ENCODE measurements at places on chromosomes 2 and 18. TPM values are rescaled to one million over a fixed set of nuclear protein-coding genes. Genes with fewer than 3 reads are reported as not detected.
A peak's percentile ranks its signal among the peaks of the same experiment; 100 is the strongest.

- H3K4me3 ChIP-seq: no peak overlapping the region
- no peak for DNase-seq
- peaks cover 10% of the 10 kb centered on the region for H3K36me3 ChIP-seq
- no peak overlapping the region for H3K27ac ChIP-seq
Measured at GRCh38 chr2:186308347-186308746, 177.7 kb upstream of the ZC3H15 start.

Gene CFAP53
- total RNA-seq: 0.22 TPM

- H3K36me3 ChIP-seq: no peaks in the 10 kb centered on the region
- H3K27me3 ChIP-seq: no peaks in the 10 kb centered on the region
- DNase-seq: no peak
- no peak overlapping the region for H3K27ac ChIP-seq
- H3K4me3 ChIP-seq: no peak overlapping the region
- H3K4me1 ChIP-seq: peaks cover 8% of the 10 kb centered on the region
Measured at GRCh38 chr2:214193943-214194342, 216.9 kb upstream of the VWC2L start.

DNA sequence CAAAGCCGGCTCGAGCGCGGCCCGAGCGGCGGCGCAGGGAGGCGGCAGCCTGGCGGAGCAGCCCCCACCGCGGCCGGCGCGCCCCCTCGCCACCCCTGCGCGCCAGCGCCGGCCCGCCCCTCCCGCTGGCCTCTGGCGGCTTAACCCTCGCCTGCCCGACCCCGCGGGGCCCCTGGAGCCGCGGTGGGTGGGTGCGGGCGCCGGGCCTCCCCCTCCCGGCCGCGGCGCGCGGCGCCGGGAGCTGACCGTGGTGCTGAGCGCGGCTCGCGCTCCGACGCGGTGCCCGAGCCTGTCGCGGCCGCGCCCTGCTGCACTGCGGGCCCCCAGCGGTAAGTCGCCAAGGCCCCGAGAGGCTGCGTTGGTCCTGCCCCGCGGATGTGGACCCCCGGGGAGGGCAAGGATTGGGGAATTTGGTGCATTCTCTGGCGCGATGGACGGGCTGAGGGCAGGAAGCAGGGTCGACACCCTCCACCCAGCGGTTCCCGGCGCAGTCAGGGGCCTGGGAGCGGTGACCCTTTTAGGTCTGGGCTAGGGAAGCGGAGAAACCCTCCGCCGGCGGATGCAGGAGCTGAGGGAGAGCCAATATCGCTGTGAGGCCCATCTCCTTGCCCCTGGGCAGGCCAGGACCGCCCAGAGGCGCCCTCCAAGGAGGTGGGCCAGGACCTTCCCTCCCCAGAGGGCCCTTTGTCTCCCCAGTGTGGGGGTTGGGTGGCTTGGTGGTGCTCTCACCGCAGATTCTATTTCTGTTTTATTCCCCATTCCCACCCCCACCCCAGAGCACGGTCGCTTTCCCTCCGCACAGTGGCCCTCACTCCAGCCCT lies 923 bp downstream of the AMER3 start:
- peak overlapping the region; percentile 95 for H3K27ac ChIP-seq
- H3K4me1 ChIP-seq: peaks cover 20% of the 10 kb centered on the region
- no peaks in the 10 kb centered on the region for H3K36me3 ChIP-seq
- peak overlapping the region; percentile 93 for H3K4me3 ChIP-seq
- DNase-seq: peak; percentile 74

DNA sequence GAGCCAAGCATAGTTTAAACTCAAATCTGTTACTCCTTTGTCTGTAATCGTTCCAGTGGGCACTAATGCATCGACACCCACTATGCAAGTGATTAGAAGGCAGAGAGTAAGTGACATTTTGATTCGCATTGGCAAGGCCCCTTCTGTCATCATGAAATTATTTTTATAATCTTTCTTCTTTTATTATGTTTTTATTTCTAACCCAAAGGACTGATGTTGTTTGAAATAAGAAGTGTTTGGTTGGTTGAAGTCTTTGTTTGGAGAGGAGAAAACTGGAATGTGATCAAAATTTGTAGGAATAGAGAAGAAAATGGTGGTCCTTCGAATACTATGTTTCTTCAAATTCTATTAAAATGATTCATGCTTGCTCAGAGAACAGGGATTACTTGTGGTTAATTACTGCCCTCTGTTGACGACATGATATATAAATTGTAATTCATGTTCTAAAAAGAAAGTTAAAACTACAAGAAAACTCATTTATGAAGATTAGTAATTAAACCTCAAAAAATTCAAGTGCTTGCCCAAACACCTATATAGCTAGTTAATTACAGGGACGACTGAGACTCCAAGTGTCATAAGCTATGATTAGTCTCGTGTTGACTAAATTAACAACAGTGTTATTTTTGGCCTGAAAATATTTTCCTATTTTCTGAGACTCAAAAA lies 26.4 kb upstream of the TFPI start:
- no peak overlapping the region for H3K27ac ChIP-seq
- no peak overlapping the region for H3K4me3 ChIP-seq
- H3K4me1 ChIP-seq: no peaks in the 10 kb centered on the region
- H3K27me3 ChIP-seq: no peaks in the 10 kb centered on the region

GRCh38 chr18:45335282-45336043 lies 279.8 kb upstream of the SLC14A2 start:
- no peak overlapping the region for H3K4me3 ChIP-seq
- no peak overlapping the region for H3K27ac ChIP-seq
- peaks cover 2% of the 10 kb centered on the region for H3K27me3 ChIP-seq
- H3K4me1 ChIP-seq: no peaks in the 10 kb centered on the region
- no peaks in the 10 kb centered on the region for H3K36me3 ChIP-seq
- DNase-seq: no peak

GRCh38 chr2:11589316-11589940 lies 55.6 kb downstream of the GREB1 start:
- H3K27me3 ChIP-seq: peaks cover 7% of the 10 kb centered on the region
- no peak for DNase-seq
- H3K36me3 ChIP-seq: no peaks in the 10 kb centered on the region
- H3K4me3 ChIP-seq: no peak overlapping the region
- H3K27ac ChIP-seq: no peak overlapping the region
- no peaks in the 10 kb centered on the region for H3K4me1 ChIP-seq

DNA sequence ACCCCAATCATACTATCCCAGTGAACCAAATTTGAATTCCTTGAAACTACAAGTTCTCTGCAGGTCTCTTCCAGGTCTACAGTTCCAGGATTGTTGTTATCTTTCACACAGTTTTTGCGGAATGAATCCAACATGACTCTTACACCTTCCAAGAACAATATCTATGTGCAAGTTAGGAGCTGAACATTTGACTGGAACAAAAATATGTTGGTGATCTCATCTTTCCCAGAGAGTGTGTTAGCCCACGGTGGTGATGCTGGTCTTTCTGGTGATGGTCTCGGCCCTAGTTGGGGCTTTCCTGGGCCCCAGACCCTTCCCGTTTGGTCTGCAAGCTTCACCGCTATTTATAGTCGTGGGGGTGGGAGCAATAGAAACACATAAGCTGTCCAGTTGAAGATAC lies 173.7 kb downstream of the TPGS2 start:
- no peak overlapping the region for H3K27ac ChIP-seq
- no peaks in the 10 kb centered on the region for H3K36me3 ChIP-seq
- peaks cover 2% of the 10 kb centered on the region for H3K27me3 ChIP-seq
- DNase-seq: no peak

GRCh38 chr2:39648580-39648979 lies 17.1 kb upstream of the TMEM178A start:
- no peak overlapping the region for H3K4me3 ChIP-seq
- H3K27me3 ChIP-seq: no peaks in the 10 kb centered on the region
- H3K36me3 ChIP-seq: no peaks in the 10 kb centered on the region
- no peak for DNase-seq
- H3K27ac ChIP-seq: no peak overlapping the region

- no peak for DNase-seq
- no peak overlapping the region for H3K4me3 ChIP-seq
- H3K27me3 ChIP-seq: no peaks in the 10 kb centered on the region
- no peaks in the 10 kb centered on the region for H3K36me3 ChIP-seq
- H3K4me1 ChIP-seq: peaks cover 2% of the 10 kb centered on the region
Measured at GRCh38 chr2:84214455-84214854, 244.6 kb downstream of the SUCLG1 start.

- peaks cover 1% of the 10 kb centered on the region for H3K27me3 ChIP-seq
- H3K36me3 ChIP-seq: peaks cover 3% of the 10 kb centered on the region
- DNase-seq: no peak
Measured at GRCh38 chr2:86139981-86140380, 33.9 kb downstream of the PTCD3 start.

- H3K27me3 ChIP-seq: peaks cover 3% of the 10 kb centered on the region
- H3K36me3 ChIP-seq: no peaks in the 10 kb centered on the region
- DNase-seq: no peak
- no peak overlapping the region for H3K4me3 ChIP-seq
- H3K27ac ChIP-seq: no peak overlapping the region
Measured at GRCh38 chr2:132517386-132517785, 100.8 kb downstream of the GPR39 start.

Gene TDRD15
- not detected for total RNA-seq

GRCh38 chr18:64513401-64513800 lies 364.5 kb upstream of the LINC00305 start:
- no peaks in the 10 kb centered on the region for H3K36me3 ChIP-seq
- H3K27ac ChIP-seq: no peak overlapping the region
- no peaks in the 10 kb centered on the region for H3K27me3 ChIP-seq
- no peak overlapping the region for H3K4me3 ChIP-seq
- no peak for DNase-seq
- no peaks in the 10 kb centered on the region for H3K4me1 ChIP-seq

DNA sequence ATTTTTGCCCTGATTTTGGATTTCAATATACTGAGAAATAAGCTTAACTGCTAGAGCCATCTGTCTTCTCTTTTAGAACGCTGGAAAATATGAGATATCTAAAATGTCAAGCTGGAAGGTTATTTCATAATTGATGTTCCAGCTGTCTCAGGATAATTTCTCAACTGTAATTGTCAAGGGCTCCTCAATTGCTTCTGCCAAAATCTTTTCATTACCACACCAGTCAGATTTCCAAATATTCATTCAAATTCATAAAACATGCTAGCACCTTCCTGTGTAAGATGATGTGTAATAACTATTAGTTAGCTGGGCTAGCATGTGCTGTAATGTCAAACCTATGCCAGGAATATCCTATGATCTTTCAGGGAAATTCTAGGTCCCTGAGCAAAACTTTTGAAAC lies 88.1 kb downstream of the TNFRSF11A start:
- no peak for DNase-seq
- H3K36me3 ChIP-seq: no peaks in the 10 kb centered on the region
- no peaks in the 10 kb centered on the region for H3K4me1 ChIP-seq
- no peaks in the 10 kb centered on the region for H3K27me3 ChIP-seq
- H3K4me3 ChIP-seq: no peak overlapping the region

GRCh38 chr2:43294973-43295603 lies 68.7 kb upstream of the ZFP36L2 start:
- H3K27me3 ChIP-seq: no peaks in the 10 kb centered on the region
- no peak overlapping the region for H3K4me3 ChIP-seq
- peaks cover 4% of the 10 kb centered on the region for H3K4me1 ChIP-seq
- no peaks in the 10 kb centered on the region for H3K36me3 ChIP-seq
- DNase-seq: no peak
- H3K27ac ChIP-seq: no peak overlapping the region

Gene REG3A
- total RNA-seq: not detected

DNA sequence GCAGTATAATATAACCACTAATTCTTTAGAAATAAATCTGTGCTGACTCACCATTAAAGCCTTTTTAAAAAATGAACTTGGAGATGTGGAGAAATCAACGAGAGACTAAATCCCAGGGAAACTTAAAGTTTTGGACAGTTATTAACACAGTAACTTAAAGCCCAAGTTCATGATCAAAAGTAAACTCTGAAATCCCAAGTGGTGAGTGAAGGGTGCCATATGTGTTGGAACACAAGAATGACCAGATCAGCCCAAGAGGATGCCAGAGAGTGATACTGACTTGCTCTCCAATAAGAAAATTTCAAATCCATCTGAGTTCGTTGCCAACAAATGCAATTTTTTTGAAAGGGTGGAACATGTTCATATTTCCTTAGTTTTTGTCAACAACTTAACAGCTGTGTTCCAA lies 838.1 kb upstream of the ACVR2A start:
- H3K36me3 ChIP-seq: no peaks in the 10 kb centered on the region
- H3K27ac ChIP-seq: no peak overlapping the region
- H3K4me3 ChIP-seq: no peak overlapping the region
- DNase-seq: no peak

DNA sequence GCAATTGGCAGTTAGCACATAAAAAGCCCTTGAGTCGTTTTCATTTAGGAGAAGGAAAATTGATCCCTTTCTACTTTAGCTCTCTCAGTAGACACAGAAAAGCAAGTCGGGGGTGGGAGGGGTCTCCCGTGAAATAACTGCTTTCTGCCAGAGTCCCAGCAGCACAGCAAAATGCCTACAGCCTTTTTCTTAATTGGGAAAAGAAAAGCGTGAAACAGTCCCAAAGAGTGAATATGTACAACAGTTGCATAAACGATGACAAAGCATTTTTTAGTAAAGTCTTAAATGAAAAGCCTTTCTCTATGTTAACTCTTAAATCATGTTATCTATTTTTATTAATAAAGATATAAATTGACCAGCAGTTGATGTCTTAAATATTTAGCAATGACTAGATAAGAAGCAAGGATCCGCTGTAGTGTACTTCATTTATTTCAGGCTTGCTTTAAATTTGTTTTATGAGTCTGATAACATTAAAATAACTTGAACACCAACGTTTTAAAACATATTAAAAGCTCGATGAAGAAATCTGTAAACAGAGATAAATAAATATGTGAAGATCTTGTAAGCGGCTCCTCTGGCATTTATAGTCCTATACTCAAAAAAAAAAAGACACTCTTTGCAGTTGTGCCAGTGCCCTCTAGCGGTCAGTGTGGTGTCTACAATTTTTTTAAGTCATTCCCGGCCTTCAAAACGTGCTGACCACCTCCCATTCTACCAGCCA lies 42.3 kb upstream of the ATIC start:
- H3K4me1 ChIP-seq: peaks cover 4% of the 10 kb centered on the region
- peak; percentile 56 for DNase-seq
- peaks cover 5% of the 10 kb centered on the region for H3K36me3 ChIP-seq
- H3K27ac ChIP-seq: no peak overlapping the region

- H3K36me3 ChIP-seq: peaks cover 13% of the 10 kb centered on the region
- H3K27me3 ChIP-seq: peaks cover 2% of the 10 kb centered on the region
- DNase-seq: no peak
- peaks cover 3% of the 10 kb centered on the region for H3K4me1 ChIP-seq
Measured at GRCh38 chr2:43022896-43023295, 203.5 kb downstream of the ZFP36L2 start.

- H3K27me3 ChIP-seq: no peaks in the 10 kb centered on the region
- DNase-seq: no peak
- no peak overlapping the region for H3K27ac ChIP-seq
- no peaks in the 10 kb centered on the region for H3K4me1 ChIP-seq
Measured at GRCh38 chr18:42641996-42642395, 473.5 kb downstream of the RIT2 start.

Gene KCNG2
- total RNA-seq: 1.6 TPM

GRCh38 chr2:62297624-62298010 lies 101.7 kb downstream of the B3GNT2 start:
- no peak for DNase-seq
- H3K36me3 ChIP-seq: no peaks in the 10 kb centered on the region
- peaks cover 7% of the 10 kb centered on the region for H3K4me1 ChIP-seq
- H3K4me3 ChIP-seq: no peak overlapping the region
